ENCODE measurements at places on chromosomes 3 and 15.
A peak's percentile ranks its signal among the peaks of the same experiment; 100 is the strongest.

- peak; percentile 81 for DNase-seq
- no peak overlapping the region for H3K27ac ChIP-seq
- H3K4me1 ChIP-seq: peaks cover 16% of the 10 kb centered on the region
- H3K4me3 ChIP-seq: peak overlapping the region; percentile 72
- H3K27me3 ChIP-seq: no peaks in the 10 kb centered on the region
These were observed 954 bp downstream of the CLDN11 start for GRCh38 chr3:170419557-170420087.

GRCh38 chr15:38389924-38390542, 63.9 kb upstream of the FAM98B start:
- no peaks in the 10 kb centered on the region for H3K4me1 ChIP-seq
- H3K36me3 ChIP-seq: no peaks in the 10 kb centered on the region
- no peak for DNase-seq

- peaks cover 26% of the 10 kb centered on the region for H3K36me3 ChIP-seq
- H3K4me3 ChIP-seq: no peak overlapping the region
- H3K27me3 ChIP-seq: no peaks in the 10 kb centered on the region
- H3K27ac ChIP-seq: no peak overlapping the region
- DNase-seq: no peak
- no peaks in the 10 kb centered on the region for H3K4me1 ChIP-seq
These were observed 55.5 kb downstream of the DLG1 start for GRCh38 chr3:197242784-197243432.

GRCh38 chr3:69338911-69339310, 47.0 kb downstream of the FRMD4B start:
- H3K27ac ChIP-seq: no peak overlapping the region
- no peaks in the 10 kb centered on the region for H3K36me3 ChIP-seq
- H3K27me3 ChIP-seq: no peaks in the 10 kb centered on the region
- H3K4me3 ChIP-seq: no peak overlapping the region

- no peaks in the 10 kb centered on the region for H3K4me1 ChIP-seq
- peak; percentile 73 for DNase-seq
- H3K4me3 ChIP-seq: no peak overlapping the region
- no peak overlapping the region for H3K27ac ChIP-seq
These were observed 9.1 kb upstream of the C3orf22 start for GRCh38 chr3:126567696-126568438.

- H3K27me3 ChIP-seq: no peaks in the 10 kb centered on the region
- H3K4me1 ChIP-seq: peaks cover 19% of the 10 kb centered on the region
- no peaks in the 10 kb centered on the region for H3K36me3 ChIP-seq
- H3K4me3 ChIP-seq: no peak overlapping the region
- no peak overlapping the region for H3K27ac ChIP-seq
- DNase-seq: no peak
These were observed 184.3 kb downstream of the P3H2 start for GRCh38 chr3:189936201-189936945.

DNA sequence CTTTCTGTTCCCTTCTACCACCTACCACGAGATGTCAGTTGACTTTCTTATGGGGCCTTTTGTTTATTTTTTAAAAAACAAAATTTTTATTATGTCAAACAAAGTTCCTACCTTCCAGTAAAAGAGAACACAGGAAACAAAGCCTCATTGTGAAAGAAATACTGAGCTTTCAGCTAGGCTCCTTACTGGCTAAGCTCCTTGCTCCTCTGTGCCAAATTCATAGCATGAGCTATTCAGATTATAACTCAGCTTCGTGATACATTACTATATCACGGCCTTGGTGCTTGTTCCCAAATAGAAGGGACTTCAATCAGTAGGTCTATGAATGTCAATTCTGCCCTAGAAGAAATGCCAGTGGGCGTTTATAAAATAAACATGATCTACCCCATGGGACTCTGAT, 145.8 kb upstream of the CHRM5 start:
- DNase-seq: no peak
- H3K4me3 ChIP-seq: no peak overlapping the region
- no peaks in the 10 kb centered on the region for H3K4me1 ChIP-seq
- H3K27ac ChIP-seq: no peak overlapping the region
